Osteocyte (in vitro differentiated cells): ENCODE measurements at places on chromosomes 2 and 18.
A peak's percentile ranks its signal among the peaks of the same experiment; 100 is the strongest.

GRCh38 chr2:201313362-201313761, 43.8 kb downstream of the FLACC1 start:
- no peaks in the 10 kb centered on the region for H3K27me3 ChIP-seq
- H3K27ac ChIP-seq = no peak overlapping the region
- H3K4me3 ChIP-seq = no peak overlapping the region
- H3K4me1 ChIP-seq = no peaks in the 10 kb centered on the region

DNA sequence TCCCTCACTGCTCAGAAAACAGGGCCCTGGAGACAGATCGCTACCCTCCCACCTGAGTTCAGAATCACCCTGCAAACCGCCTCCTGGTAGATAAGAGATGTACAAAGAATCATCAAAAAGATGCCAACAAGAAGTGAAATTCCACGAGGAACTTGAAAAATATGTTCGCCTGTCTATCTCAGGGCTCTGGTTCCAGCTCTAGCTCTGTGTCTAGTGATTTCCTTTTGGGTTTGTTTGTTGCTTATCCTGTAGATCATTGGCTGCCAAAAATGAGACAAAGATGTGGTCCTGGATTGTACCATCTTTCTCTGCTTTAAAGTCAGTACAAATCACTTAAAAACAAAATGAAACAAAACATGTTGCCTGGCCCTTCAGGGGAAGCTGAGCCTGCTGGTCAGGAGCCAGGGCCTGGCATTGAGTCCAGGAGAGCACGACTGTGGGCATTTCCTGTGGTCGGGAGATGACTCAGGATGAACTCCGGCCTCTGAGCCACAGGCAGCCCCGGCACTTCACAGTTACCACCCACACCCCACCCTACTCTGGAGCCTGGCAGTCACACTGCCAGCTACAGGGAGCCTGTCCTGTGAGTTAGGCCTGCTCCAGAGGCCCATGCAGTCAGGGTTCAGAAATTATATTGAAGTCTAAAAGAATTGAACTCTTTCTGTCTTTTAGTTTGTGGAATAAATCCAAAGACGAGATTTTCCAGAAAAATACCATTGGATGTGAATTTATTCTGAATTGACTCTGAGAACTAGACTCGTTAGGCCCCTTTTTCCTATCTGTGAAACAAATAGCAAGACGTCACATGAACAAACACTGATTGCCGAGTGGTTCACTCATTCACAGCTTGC, 8.0 kb upstream of the ITGB6 start:
- peaks cover 84% of the 10 kb centered on the region for H3K4me1 ChIP-seq
- H3K27ac ChIP-seq = peak overlapping the region; percentile 96
- peak overlapping the region; percentile 44 for H3K4me3 ChIP-seq
- no peaks in the 10 kb centered on the region for H3K36me3 ChIP-seq

DNA sequence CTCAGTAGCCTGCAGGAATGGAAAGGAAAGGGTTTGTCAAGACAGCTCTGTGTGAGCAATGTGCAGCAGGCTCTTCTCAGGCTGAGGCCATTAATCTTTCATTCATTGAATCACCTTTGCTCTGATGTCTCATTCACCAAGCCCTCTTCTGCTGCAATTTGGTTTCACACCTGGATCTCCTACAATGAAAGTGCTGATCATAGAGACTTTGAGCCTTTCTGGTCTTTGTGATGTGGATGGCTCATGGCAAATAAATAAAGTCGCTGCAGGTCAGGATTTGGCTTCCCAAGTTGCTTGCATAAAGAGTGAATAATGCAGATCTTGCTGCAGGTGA, 95.8 kb upstream of the SPRED2 start:
- peaks cover 5% of the 10 kb centered on the region for H3K4me1 ChIP-seq
- H3K27ac ChIP-seq = no peak overlapping the region
- H3K4me3 ChIP-seq = no peak overlapping the region

GRCh38 chr18:10585260-10585659, 59.4 kb downstream of the NAPG start:
- no peaks in the 10 kb centered on the region for H3K36me3 ChIP-seq
- no peak overlapping the region for H3K4me3 ChIP-seq
- H3K4me1 ChIP-seq = peaks cover 2% of the 10 kb centered on the region
- peaks cover 7% of the 10 kb centered on the region for H3K27me3 ChIP-seq
- no peak for DNase-seq

GRCh38 chr2:10382354-10383061, 65.6 kb downstream of the ODC1 start:
- no peak overlapping the region for H3K27ac ChIP-seq
- H3K4me3 ChIP-seq = no peak overlapping the region
- H3K36me3 ChIP-seq = no peaks in the 10 kb centered on the region
- no peak for DNase-seq
- peaks cover 53% of the 10 kb centered on the region for H3K4me1 ChIP-seq
- no peaks in the 10 kb centered on the region for H3K27me3 ChIP-seq

- DNase-seq = no peak
- no peaks in the 10 kb centered on the region for H3K27me3 ChIP-seq
- H3K36me3 ChIP-seq = no peaks in the 10 kb centered on the region
- H3K4me3 ChIP-seq = no peak overlapping the region
Observed at GRCh38 chr2:188119112-188119838, 172.4 kb upstream of the GULP1 start.

- H3K4me3 ChIP-seq = peak overlapping the region; percentile 49
- peak overlapping the region; percentile 97 for H3K27ac ChIP-seq
- H3K27me3 ChIP-seq = no peaks in the 10 kb centered on the region
- peaks cover 3% of the 10 kb centered on the region for H3K36me3 ChIP-seq
Observed at GRCh38 chr2:102063941-102064678, 72.3 kb downstream of the IL1R2 start.

DNA sequence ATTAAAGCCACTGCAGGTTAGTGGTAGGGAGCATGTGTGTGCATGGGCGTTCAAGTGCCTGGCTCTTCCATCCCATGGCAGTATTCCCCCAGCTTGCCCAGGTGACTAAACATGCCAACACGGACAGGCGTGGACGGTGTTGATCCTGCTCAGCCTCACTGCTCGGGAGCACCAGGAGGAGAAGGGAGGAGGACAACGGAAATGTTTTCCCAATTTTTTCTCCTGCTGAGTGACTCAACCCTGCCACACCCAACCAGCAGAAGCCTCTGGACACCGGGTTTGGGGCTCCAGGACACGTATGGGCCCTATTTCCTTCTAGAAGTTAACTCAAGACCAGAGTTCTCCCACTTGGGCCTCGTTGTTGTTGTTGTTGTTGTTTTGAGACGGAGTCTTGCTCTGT, 139.1 kb downstream of the CYP26B1 start:
- no peak for DNase-seq
- no peak overlapping the region for H3K4me3 ChIP-seq
- no peaks in the 10 kb centered on the region for H3K36me3 ChIP-seq
- H3K4me1 ChIP-seq = peaks cover 8% of the 10 kb centered on the region
- H3K27ac ChIP-seq = no peak overlapping the region
- peaks cover 11% of the 10 kb centered on the region for H3K27me3 ChIP-seq

GRCh38 chr2:53600815-53601214, 166.8 kb upstream of the CHAC2 start:
- H3K36me3 ChIP-seq = no peaks in the 10 kb centered on the region
- H3K4me1 ChIP-seq = no peaks in the 10 kb centered on the region
- no peak overlapping the region for H3K27ac ChIP-seq
- no peak for DNase-seq
- no peak overlapping the region for H3K4me3 ChIP-seq
- peaks cover 40% of the 10 kb centered on the region for H3K27me3 ChIP-seq

DNA sequence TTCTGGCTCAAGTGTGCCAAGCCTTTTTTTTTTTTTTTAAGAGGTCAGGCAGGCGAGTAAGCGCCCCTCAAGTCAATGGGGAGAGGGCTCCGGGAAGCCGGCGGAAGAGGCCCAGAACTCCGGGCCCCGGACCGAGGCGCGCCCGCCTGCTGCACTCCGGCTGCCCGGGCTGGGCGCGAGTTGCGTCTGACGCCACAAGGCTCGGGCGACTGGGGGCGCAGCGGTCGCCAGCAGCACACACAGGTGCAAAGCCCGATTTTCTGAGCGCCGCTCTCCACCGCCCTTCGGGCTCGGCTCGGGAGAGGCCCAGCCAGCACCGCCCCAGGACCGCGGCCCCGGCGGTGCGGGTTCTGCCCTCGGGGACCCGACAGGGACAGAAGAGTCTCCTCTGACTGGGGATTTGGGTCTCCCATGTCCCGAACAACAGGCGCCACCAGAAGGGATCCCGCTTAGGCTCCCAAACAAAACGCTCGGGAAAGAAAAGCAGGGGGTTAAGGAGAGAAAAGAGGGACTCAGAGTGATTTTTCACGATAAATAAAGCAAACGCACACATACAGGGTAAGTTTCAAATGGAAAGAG, 787 bp downstream of the ERBB4 start:
- DNase-seq = no peak
- H3K4me3 ChIP-seq = peak overlapping the region; percentile 93
- H3K4me1 ChIP-seq = peaks cover 24% of the 10 kb centered on the region

- H3K27ac ChIP-seq = no peak overlapping the region
- DNase-seq = no peak
- peaks cover 40% of the 10 kb centered on the region for H3K36me3 ChIP-seq
- H3K4me3 ChIP-seq = no peak overlapping the region
Observed at GRCh38 chr2:117832905-117833613, 18.6 kb downstream of the DDX18 start.

- no peaks in the 10 kb centered on the region for H3K36me3 ChIP-seq
- H3K27ac ChIP-seq = peak overlapping the region; percentile 89
- H3K4me3 ChIP-seq = no peak overlapping the region
Observed at GRCh38 chr18:9095297-9096006, 7.0 kb upstream of the NDUFV2 start.

DNA sequence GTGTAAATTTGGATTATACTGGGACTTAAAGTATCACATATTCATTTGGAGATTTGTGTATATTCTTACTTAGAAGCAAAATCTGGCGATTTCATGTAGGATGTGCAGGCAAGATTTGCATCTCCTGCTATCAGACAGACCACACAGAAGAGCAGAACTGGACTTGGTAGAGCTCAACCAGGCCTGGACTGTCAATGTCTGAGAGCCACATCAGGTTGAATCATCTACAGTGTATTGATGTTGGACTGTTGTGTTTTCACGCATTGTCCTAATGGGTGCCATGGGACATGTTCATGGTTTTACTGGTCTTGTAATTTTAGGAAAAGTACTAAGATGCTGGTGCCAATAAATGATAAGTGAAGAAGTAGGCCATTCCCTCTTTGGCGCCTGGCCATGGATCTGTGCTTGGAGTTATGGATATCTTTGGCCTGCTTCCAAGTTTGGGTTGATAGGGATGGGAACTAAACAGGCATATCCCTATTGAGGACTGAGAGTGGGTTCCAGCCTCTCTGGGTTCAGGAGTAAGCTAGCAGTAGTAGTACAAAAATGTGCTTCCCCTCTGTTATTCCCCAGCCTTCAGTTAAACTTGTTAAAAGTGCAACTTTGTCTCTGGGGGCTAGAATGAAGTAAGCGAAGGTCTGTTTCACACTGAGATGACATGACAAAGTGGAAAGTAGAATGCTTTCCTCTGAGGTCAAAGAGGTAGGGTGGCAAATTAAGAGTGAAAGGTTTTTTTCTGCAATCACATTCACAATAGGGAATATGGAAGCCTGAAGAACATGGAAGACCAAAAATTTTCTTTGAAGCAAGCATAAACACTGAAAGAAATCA, 49.2 kb upstream of the NEMP2 start:
- H3K36me3 ChIP-seq = no peaks in the 10 kb centered on the region
- H3K27me3 ChIP-seq = no peaks in the 10 kb centered on the region
- peak overlapping the region; percentile 43 for H3K27ac ChIP-seq
- H3K4me3 ChIP-seq = no peak overlapping the region
- peaks cover 47% of the 10 kb centered on the region for H3K4me1 ChIP-seq
- DNase-seq = no peak

DNA sequence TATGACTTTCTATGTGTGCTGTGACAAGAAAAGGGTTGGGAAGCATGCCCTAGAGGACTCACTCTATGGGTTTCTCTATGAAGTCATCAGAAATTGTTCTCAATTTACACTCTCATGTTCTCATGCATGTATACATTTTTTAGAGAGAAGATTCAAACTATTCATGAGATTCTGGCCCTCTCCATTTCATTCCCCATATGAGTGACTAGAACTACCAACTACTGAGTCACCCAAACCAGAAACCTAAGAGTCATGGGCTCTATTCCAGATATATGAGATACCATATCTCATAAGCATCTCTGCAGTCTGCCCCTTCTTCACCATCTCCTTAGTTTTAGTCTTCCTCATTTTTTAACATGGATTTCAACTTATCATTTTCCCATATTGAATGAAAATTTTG, 87.7 kb downstream of the EXOC6B start:
- H3K4me3 ChIP-seq = no peak overlapping the region
- DNase-seq = no peak
- H3K27ac ChIP-seq = no peak overlapping the region
- H3K4me1 ChIP-seq = no peaks in the 10 kb centered on the region

DNA sequence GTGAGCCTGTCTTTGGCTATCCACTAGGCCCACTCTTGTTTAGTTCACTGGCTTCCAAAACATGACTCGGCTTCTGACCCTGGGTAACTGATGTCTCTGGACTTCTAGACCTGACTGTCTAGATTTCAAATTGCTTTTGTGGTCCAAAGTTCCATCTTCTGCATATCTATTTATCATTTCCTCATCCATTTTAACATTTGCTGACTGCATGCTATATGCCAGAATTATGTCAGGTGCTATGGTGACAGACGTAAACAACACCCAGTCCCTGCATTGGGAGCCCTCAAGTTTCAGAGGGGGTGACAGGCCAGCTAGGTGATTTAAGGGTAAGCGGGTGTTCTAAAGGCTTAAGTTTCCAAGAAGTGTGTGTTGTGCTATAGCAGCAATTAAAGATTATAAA, 140.9 kb downstream of the PIEZO2 start:
- H3K4me1 ChIP-seq = peaks cover 43% of the 10 kb centered on the region
- no peaks in the 10 kb centered on the region for H3K27me3 ChIP-seq
- H3K4me3 ChIP-seq = no peak overlapping the region
- no peak overlapping the region for H3K27ac ChIP-seq

DNA sequence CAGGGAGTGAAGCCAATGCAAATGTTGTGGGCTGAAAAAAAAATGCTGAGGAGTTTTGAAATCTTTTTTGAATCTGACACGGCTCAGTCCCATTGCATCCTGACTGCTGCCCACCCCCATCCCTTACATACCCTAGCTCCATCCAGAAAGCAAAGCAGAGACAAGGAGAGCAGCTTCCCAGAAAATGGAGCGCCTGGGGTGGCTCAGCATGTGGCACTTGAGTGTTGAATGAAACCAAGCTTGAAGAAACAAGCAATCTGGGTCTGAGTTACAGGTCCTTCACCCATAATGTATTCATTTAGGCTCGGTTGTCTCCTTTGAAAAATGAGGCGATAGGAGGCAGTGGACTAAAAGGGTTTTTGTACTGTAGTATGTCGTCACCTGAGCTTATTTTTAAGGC, 244.2 kb upstream of the ACVR2A start:
- no peaks in the 10 kb centered on the region for H3K36me3 ChIP-seq
- H3K27me3 ChIP-seq = no peaks in the 10 kb centered on the region
- H3K4me1 ChIP-seq = no peaks in the 10 kb centered on the region
- DNase-seq = no peak
- no peak overlapping the region for H3K4me3 ChIP-seq

- H3K27ac ChIP-seq = no peak overlapping the region
- DNase-seq = no peak
- peaks cover 9% of the 10 kb centered on the region for H3K4me1 ChIP-seq
- H3K36me3 ChIP-seq = no peaks in the 10 kb centered on the region
- peaks cover 18% of the 10 kb centered on the region for H3K27me3 ChIP-seq
Observed at GRCh38 chr2:11571170-11571569, 37.3 kb downstream of the GREB1 start.

GRCh38 chr2:67755156-67755882, 307.5 kb downstream of the C1D start:
- H3K27me3 ChIP-seq = peaks cover 1% of the 10 kb centered on the region
- H3K27ac ChIP-seq = no peak overlapping the region
- H3K36me3 ChIP-seq = no peaks in the 10 kb centered on the region
- DNase-seq = no peak
